Activated CD4-positive, alpha-beta T cell treated with anti-CD3 and anti-CD28 coated beads, Interleukin-10, Interleukin-2, amounts not matched to agents 100 ng/mL and 50 ng/mL, durations not matched to agents 16 hours and 8 hours (primary cell): ENCODE measurements at places on chromosomes 2 and 18.

DNA sequence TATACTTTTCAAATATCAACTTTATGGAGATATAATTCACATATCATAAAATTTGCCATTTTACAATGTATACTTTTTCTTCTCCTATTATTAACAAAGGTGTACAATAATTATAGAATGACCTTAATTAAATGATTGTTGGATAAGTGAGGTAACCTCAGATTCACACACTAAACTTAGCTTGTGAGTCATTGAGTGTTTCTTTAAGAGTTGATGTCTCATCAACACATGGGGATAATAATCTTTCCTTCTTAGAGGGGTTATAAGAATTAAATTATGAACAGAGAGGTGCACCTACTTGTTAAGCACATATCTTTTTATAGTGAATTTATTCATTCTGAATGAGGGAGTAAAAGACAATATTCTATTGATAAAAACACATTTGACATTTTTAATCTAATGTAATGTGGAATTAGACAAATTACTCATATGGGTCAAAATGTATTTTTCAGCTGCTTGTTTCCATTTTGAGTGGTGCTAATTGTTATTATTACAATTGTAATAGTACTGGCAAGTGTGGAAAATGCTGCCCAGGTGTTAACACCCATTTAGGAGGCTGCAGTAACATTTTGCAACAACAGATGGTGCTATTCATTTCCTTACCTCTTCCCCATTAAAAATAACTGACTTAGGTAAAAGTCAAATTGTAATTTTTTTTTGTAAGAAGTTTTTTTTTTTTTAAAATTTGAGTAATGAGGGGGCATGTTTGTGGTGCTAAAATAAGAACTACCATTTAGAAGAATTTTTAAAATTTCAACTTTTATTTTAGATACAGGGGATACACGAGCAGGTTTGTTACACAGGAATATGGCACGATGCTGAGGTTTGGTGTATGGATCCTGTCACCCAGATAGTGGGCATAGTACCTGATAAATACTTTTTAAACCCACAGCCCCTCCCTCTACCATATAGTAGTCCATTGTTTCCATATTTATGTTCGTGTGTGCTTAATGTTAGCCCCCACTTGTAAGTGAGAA lies 32.1 kb upstream of the DYNAP start:
- DNase-seq, result peak; percentile 18

DNA sequence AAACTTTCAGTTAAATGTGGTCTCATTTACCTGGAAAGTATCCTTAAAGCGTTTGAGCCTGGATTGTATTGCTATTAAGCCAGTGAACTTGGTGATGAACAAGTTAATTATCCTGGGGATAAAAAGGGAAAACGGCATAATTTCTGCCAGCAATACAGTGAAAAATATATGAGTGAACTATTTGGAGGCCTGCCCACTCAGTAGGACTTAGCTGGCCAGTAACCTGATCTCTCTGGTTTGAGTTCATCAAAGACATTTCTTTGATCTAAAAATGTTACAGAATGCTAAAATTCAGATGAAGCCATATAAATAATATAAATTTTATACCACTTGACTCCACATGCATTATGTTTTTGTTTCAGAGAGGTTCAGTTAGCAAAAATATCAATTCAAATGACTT lies 241.1 kb upstream of the VWC2L start:
- no peak for DNase-seq

GRCh38 chr2:48750128-48750739 lies 5.3 kb downstream of the LHCGR start:
- DNase-seq, result no peak

- peak; percentile 59 for DNase-seq
These were observed at the start of gene GATA6 for GRCh38 chr18:22169011-22169888. Gene GATA6 (plus strand): TSS chr18:22169589. CDS start chr18:22171145, 1,556 bp downstream.

GRCh38 chr2:70901227-70902066 lies 34.3 kb upstream of the ATP6V1B1 start:
- no peak for DNase-seq

- no peak for DNase-seq
These were observed 506.8 kb upstream of the LRATD1 start for GRCh38 chr2:14125624-14126293.

DNA sequence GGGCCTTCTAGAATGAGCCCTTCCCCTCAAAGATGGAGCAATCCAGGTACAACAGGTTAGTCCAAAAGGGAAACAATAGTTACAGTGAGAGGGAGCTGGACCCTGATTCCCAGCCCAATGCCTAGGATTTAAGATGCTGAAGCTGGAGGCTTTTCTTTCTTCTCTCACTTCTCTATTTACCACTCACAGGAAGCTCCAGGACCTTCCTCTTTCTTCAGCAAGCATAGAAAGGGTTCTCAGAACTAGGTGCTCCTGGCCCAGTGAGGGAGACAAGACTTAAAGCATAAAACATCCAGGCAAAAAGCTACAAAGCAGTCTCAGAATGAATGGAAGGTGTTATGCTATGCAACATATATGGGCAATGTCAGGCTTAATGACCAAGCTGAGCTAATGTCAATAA lies 279.0 kb downstream of the SRBD1 start:
- DNase-seq, result no peak

- DNase-seq, result no peak
These were observed 408.2 kb upstream of the MYT1L start for GRCh38 chr2:2739231-2739795.

GRCh38 chr2:42266236-42266635 lies 94.8 kb downstream of the COX7A2L start:
- no peak for DNase-seq

GRCh38 chr2:25190536-25190935 lies 22.2 kb upstream of the POMC start:
- no peak for DNase-seq

DNA sequence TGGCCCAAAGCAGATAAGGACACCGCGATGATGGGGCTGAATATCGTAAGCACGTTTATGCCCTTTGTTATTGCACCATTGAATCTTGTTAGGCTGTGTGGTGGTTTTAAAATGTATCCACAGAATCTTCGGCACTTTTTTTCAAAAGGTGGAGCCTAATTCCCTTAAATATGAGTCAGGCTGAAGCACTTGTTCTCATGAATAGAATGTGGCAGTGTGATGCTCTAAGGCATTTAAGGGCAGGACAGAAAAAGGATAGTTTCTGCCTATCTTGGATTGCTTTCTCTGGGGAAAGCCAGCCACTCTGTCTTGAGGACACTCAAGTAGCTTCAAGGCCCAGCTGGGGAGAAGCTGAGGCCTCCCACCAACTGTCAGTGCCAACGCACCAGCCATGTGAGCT lies 39.6 kb downstream of the ABCA12 start:
- DNase-seq, result no peak

- peak; percentile 70 for DNase-seq
These were observed 359.9 kb upstream of the HNRNPA3 start for GRCh38 chr2:176852667-176853066.

GRCh38 chr18:69401226-69401971 lies 711 bp downstream of the DOK6 start:
- peak; percentile 0 for DNase-seq

DNA sequence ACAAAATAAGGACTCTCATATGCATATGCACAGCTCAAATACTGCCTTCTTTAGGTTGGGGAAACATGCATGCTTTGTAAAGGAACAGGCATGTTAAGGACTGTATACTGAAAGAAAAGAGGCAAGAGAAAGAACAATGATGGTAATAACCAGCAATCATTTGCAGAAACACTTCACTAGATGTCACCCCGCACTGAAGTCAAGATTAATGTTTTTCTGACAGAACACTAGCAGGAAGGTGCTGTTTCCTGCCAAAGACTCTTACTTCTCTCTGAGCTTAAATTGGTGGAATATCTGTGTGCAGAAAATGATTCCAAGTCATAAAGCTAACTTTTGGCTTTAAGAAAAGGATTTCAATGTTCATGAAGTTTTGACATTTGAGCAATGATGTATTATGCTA lies 19.3 kb upstream of the CSRNP3 start:
- DNase-seq, result no peak

DNA sequence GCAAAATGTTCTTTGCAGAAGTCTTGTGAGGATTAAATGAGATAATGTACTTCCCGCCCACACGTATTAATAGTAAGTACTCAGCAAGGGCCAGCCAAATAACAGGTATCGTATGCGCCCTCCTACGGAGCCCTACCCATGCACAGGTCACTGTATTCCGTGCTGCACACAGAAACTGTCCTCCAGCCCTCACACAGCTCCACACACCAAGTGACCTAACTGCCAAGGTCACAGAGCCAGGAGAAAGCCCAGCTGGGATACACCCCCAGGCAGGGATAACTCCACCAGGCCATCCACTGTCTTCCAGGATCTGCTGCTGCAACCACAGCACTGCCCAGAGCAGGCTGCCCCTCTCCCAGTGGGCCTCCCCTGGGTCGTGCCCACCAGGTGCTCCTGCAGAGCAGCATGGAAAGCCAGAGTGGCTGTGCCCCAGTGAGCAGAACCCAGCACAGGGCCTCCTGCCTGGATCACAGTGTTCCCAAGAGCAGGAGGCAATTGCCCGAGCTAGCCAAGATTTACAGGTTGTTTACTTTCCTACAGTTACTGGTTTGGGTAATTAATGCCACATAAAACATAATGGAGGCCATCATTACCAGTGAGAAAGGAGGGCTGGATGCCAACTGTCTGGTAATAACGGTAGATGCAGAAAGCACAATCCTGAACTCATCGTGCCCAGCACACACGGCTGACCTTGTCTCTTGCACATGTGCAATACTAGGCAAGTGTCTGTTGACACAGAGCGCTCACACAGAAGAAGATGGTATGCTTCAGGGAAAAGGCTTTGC lies 24.4 kb downstream of the TFCP2L1 start:
- DNase-seq, result no peak
